ENCODE measurements at places on chromosomes 12 and 14.

DNA sequence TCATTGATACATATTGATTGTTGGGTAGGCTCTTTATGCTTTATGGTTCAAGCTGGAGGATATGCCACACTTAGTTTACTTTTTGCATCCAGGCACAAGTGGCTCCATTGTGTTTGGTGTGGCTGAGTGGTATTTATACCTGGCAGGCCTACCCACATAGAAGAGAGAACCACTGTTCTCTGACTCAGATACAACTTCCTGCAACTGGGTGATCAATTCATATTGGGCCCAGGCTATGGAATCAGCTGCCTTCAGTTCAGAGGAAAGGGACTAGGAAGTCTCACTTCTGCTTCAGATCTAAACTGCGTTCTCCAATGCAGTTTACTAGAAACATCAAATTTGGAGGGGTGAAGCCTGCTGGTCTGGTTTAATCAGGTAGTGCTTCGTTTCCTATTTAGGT is 49.8 kb upstream of the LRRK2 start:
- no peak for DNase-seq

DNA sequence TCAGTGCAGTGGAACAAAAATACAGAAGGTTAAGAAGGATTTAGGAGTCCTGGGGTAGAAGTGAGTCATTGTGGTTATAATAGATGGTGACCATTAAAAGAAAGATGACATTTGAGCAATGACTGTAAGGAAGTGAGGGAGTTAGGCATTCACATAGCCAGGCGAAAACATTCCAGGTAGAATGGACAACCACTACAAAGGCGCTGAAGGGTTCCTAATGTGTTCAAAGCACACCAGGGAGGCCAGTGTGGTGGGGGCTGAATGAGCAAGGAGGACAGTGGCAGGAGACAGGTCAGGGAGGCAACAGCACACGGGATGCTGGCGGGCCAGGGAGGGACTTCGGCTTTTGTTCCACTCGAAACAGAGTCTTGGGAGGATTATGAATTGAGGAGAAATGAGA is 129.9 kb downstream of the NPAS3 start:
- DNase-seq: no peak

GRCh38 chr14:72790887-72791566 is 102.9 kb downstream of the DPF3 start:
- no peak for DNase-seq

- DNase-seq: no peak
These were observed 50.8 kb downstream of the C12orf42 start for GRCh38 chr12:103444983-103445382.

DNA sequence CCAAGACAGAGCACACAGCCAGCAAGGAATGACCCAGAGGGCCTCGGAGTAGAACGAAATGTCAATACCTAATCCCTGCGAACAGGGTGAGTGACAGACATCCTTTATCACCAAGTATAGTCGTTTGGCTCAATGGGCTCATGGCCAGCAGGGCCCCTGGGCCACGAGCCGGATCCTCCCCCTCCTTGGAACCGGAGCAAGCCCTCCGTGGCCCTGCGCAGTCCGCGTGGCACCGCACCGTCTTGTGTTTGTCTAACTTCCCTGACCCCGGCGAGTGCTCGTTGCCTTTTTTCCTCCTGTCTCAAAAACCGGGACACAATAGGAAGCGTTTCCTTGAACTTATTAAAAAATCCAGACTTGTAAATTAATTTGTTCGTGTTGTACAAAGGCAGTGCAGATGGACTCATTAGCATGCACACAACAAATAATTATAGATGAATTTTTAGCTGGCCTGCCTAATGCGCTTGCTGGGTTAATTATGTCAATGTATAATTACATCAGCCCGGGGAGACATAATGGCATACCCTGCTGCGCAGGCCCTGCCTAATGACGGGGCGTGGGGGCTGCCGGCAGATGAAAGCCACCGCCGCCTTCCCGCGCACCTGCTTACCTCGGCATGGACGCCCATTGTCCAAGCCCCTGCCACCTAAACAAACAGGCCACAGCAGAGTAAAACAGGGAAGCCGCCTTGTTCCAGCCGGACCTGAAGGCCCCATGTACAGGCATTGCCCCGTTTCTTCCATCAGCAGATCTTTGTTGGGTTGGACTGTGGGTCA is 81.6 kb downstream of the PHETA1 start:
- DNase-seq: no peak

DNA sequence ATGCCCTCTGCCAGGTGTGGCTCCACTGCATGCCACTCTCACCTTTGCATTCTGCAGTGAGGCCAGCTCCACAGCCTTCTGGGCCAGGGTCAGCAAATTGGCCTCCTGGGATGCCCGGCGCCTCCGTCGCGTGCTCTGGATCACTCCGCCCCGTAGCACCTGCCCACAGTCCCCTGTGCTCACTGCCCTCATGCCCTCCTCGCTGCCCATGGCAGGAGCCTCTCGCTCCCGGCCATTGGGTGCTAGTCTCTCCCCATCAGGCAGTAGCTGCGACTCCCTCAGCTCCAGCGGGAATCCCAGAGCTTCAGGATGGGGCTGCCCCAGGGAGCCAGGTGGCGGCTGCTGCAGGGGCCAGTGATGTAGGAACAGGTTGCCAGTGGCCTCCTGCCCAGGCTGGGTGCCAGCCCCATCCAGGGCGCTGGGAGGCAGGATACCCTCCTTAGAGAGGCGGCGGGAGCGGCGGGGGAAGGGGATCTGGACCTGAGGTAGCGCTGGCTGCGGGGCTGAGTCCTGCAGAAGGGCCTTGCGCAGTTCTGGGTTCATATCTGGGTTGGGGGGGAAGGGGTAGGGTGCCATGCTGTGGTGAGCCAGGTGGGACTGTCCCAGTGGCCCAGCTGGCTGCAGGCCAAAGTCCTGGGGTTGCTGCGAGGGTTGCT is 24.5 kb upstream of the PNMA1 start:
- no peak for DNase-seq

- DNase-seq: no peak
These were observed 3.4 kb downstream of the NOC4L start for GRCh38 chr12:132147423-132148367.

DNA sequence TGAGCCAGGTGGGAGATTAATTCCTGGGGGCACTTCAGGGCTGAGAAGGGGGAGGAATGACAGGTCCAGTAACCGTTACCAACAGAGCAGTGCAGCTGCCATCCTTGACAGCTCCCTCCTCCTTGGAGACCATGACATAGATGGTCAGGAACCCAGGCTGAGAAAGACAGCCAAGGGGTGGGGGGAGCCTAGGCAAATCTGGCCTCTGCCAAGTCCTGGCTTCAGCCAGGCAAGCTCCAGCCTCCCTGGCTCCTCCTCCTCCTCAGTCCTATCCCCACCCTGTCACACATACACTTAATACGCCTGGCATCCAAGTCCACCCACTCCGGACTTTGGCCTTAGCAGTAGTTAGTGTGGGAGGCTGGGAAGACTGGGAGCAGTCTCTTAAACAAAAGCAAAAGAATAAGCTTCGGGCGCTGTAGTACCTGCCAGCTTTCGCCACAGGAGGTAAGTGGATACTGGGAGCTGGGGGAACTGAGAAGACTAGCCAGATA is at the start of gene RDH5:
RDH5 (plus strand) TSS at position 323 of the 494 bp plus-strand sequence. CDS start 792 bp downstream, outside the sequence.
- DNase-seq: no peak

- no peak for DNase-seq
These were observed 89.9 kb upstream of the EGLN3 start for GRCh38 chr14:34040766-34041165.

DNA sequence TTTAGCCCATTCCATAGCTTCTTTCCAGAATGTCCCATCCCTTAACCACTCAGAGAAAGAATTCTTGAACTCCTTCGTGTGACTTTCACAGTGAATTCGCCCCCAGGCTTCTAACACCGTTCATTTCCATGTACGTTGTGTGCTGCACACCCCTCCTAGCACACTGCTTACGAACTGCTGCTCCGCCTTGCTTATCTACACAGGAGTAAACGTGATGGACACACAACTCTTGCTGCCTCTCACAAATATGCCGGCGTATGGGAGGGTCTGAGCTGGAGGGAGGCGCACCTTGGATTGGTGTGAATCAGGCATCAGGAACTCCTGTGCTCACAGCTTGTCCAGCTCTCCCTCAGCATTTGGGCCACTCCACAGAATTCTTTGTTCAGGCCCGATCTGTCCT is 3.9 kb upstream of the ADGRD1 start:
- DNase-seq: no peak

DNA sequence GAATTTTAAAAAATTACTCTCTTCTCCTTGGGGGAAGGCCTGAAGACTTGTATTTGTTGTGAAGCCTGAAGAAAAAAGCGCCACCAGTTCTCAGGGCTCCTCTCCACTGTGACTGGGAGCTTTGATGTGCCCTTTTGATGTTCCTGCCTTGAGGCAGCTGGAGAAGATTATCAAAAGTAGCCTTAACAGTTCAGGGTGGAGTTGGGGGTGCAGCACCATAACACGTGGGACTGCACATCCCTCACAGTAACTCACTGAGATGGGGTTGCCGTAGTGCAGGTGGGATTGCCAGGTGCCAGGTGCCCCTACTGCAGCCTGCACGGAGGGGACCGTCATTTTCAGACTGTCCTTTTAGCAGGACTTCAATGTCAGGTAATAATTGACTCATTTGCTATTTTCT is 474.1 kb downstream of the ETNK1 start:
- no peak for DNase-seq

DNA sequence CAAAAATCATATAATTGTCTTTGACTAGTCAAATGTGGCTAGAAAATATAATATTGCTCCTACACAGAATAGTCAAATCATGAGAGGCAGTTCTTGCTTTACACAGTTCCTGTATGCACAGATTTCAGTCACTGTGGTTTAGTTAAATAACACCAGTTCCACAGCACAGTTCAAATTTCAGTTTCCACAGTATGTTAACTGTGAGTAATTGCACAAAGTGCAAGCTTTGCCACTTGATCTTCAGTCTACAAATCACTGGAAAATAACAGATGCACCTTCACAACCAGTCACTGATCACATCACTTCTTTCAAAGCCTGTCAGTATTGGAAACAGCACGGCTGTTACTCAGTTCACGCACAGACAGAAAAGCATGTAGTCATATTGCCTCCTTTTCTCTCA is 38.7 kb downstream of the KCNH5 start:
- no peak for DNase-seq

DNA sequence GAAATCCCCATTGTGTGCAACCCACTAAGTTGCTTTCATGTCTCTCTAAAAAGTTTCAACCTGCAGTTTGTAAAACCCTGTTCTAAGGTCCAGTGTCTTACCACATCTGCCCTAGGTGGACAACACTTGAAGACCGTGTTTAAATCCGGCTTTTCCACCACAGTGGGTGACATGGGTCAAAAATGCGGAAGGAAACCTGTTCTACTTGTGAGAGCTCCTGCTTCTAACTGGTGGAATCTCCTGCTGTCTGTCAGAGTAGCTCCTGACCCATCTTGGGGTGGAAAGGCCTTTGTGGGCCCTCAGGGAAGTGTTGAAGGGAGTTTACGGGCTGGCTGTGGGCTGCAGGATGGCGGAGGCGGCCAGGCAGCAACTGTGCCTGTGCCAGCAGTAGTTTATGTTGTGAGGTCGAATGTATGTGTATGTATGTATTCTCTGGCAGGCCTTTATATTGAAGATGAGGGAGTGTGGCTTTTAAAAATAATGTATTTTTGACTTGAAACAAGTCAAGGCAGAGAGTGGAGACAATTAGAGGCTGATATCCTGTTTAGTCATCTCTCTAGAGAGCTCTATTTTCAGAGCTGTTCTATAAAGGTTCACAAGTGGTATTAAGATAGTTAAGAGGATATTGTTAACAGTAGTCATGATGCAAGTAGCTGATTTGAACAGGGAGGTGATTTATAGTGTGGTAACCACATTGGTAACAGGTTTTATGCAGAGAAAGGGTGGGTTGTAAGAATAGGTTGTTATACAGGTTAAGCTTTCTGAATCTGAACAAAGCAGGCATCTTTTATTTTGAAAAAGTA is 67.0 kb downstream of the PRKCH start:
- DNase-seq: no peak

- no peak for DNase-seq
These were observed 15.4 kb upstream of the TNS2 start for GRCh38 chr12:53034459-53034858.

DNA sequence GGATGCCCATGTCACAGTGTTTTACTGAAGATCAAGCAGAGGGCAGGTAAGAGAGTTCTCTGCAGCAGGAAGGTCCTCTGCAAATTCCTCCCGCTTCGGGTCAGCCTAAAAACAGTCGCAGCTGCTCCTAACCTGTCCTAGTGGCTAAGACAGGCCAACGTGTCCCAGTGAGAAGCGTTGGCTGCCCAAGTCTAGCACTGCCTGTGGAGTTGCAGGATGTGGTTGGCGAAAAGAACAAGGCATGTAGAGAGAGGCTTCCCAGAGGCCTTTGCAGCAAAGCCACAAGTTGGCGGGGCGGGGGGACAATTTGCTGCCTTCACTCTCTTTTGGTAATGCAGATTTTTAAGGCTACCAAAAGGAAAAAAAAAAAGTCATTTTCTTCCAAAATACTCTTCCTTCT is 340.1 kb downstream of the BCL11B start:
- DNase-seq: no peak

GRCh38 chr14:34081576-34082136 is 130.8 kb upstream of the EGLN3 start:
- no peak for DNase-seq

DNA sequence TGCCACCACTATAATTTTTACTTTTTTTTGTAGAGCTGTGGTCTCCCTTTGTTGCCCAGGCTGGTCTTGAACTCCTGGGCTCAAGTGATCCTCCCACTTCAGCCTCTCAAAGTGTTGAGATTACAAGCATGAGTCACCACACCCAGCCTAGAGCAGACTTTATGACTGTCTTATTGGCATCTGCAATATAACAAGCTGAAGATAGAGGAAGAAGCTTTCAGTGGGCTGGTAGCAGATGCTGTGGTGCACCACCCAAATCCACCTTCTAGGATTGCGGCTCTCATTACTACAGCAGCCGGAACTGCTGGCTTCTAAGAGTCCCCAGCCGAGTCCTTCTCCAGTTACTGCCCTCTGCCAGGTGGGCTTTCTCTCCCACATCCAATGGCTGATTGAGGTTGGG is 7.6 kb upstream of the STK38L start:
- DNase-seq: peak; percentile 29

- no peak for DNase-seq
These were observed 84.0 kb downstream of the LRP6 start for GRCh38 chr12:12182703-12183365.

- peak; percentile 7 for DNase-seq
These were observed 150.1 kb downstream of the SLC38A4 start for GRCh38 chr12:46675736-46676135.

GRCh38 chr14:102971314-102971713 is 48.9 kb downstream of the AMN start:
- DNase-seq: no peak

DNA sequence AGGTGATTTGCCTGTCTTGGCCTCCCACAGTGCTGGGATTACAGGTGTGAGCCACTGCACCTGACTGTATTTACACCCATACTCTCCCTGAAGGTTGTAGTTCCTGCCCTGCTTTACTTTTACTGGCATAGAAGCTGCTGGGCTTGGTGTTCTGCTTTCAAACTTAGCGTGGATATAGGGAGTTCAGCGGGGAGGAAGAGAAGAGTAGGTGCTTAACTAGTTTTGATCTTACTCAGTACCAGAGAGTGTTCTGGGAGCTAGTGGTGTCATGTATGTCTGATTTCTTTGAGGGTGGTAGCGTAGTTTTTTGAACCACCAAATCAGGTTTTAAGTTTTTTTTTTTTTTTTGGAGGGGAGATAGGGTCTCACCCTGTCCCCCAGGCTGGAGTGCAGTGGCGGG is 13.8 kb downstream of the RCOR1 start:
- no peak for DNase-seq

- no peak for DNase-seq
These were observed 152.3 kb downstream of the ZNF664 start for GRCh38 chr12:124125203-124125871.
